NCI-H2227 treated with DMSO at 0.1 percent for 48 hours (cell line): ENCODE measurements at places on chromosomes 4 and X.

DNA sequence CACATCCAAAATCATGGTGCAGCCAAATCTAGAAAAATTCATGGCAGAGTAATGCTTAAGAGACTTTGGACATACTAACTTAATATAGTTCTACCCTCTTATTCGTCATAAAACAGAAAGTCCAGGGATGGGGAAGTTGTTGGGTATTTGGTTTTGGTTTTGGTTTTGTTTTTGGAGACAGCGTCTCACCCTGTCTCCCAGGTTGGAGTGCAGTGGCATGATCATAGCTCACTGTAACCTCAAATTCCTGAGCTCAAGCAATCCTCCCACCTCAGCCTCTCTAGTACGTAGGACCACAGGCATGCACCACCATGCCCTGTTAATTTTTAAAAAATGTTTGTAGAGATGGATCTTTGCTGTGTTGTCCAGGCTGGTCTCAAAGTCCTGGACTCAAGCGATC lies 271.8 kb upstream of the TENM3 start:
- DNase-seq: no peak

DNA sequence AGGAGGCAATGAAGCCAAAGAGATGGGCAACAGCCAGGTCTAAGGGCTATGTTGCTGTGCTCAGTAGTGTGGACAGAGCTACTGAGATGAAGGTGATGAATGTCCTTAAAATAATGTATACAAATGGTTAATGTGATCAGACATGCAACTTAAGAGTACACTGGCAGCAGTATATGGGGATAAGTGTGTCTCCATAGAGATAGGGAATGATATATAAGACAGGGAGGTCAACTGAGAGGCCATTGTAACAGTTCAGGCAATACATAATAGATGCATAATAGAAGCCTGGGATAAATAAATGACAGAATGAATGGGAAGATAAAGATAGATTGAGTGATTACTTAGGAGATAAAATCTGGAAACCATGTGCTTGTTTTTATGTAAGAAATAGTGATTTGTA lies 250.0 kb downstream of the CFAP299 start:
- no peak for DNase-seq

DNA sequence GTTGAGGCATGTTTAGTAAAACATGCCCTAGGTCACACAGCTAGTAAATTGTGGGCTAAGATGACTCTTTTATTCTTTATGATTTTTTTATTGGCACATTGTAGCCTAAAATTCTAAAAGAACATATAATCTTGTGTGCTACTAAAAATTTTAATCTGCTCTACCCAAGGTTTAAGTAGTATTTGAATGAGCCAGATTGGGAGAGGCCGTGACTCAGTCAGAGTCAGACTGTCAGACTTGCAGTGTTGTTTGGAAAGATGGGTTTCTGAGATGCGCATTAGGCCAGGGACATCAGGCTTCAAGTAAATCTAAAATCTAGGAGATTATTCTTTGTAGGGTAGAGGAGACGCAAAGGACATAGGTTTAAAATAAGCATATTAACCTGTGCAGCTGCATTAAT lies 30.7 kb upstream of the TMPRSS11E start:
- no peak for DNase-seq

- DNase-seq: no peak
Measured at GRCh38 chr4:75180790-75181776, 248.2 kb downstream of the PARM1 start.

- DNase-seq: no peak
Measured at GRCh38 chr4:110988722-110989121, 365.8 kb upstream of the PITX2 start.

- no peak for DNase-seq
Measured at GRCh38 chr4:173827707-173828106, 297.7 kb upstream of the HAND2 start.

GRCh38 chr4:181484396-181484795 lies 758.8 kb upstream of the TENM3 start:
- DNase-seq: no peak

GRCh38 chr4:48635310-48635709 lies 144.8 kb downstream of the FRYL start:
- no peak for DNase-seq

DNA sequence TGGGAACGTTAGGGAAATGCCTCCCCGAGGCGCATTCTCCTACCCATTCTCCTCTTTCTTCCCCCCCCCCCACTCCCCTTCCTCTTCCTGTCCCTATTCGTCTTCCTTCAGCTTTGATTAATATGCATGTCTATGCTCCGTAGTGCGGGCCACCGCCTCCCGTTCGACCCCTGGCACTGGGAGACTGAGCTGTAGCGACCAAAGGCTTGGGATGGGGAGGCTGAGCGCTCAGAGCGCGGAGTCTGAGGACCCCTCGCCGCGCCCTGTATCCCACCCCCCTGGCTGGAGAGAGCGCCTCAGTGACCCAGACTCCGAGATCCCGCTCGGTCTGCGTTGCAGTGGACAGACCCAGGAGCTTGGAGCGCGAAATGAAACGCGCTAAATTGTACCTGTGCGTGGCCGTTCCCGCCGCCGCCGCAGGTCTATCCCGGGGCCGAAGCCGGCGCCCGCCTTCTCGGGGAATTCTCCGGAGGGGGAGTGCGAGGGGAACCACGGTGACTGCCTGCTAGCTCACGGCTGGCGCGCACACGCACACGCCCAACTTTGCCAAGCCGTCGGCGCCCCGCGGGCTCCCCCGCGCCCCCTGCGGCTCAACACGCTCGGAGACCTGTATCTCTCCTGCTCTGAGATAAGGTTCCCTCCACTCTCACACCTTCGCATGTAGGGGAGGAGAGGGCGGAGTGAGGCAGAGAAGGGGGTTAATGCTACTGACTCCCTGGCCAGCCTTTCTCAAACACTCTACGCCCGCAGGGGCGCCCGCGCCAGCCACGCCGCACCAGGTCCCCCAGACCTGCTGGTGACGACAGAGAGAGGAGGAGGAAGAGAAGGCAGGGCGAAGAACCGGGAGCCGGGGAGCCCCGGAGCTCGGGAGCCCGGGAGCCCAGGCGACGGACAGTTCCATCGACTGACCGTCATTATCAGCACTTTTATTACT lies 1.5 kb upstream of the PTCHD1 start:
- DNase-seq: no peak

GRCh38 chrX:28988246-28988645 lies 401.0 kb downstream of the IL1RAPL1 start:
- DNase-seq: no peak

GRCh38 chrX:7132335-7133049 lies 15.0 kb upstream of the STS start:
- no peak for DNase-seq

- DNase-seq: no peak
Measured at GRCh38 chr4:171929477-171929876, 116.3 kb downstream of the GALNTL6 start.

DNA sequence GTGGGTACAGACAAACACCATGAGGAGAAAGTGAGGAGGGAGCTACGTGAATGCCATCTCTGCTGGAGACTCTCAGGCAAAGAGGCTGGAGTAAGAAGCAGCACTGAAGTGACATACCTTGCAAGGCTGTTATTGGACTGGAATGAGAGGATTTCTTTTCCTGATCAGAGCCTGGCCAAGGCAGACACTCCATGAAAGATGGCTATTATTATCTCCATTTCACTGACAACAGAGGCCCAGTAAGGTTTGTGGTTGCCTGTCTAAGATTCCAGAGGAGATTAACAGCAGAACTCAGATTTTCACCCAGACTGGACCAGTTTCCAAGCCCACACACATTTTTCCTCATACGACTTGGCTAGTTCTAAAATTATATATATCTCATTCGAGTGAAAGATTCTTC lies 162.0 kb upstream of the EOLA2 start:
- no peak for DNase-seq

DNA sequence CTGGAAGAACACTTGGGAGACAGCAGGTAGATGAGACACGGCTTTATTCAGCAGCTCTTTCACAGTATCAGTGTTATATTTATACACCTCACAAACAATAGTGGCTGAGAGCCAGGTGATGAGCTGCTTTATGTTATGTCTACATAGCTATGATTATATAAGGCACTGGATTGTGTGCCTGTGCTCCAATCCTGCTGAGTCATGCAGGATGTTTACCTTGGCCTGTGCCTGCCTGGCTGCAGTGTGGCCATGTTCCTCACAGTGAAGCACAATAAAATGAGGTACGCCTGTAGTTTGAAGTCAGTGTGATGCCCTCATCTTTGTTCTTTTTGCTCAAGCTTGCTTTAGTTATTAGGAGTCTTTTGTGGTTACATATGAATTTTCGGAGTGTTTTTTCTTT lies 31.3 kb downstream of the CXCL13 start:
- no peak for DNase-seq

DNA sequence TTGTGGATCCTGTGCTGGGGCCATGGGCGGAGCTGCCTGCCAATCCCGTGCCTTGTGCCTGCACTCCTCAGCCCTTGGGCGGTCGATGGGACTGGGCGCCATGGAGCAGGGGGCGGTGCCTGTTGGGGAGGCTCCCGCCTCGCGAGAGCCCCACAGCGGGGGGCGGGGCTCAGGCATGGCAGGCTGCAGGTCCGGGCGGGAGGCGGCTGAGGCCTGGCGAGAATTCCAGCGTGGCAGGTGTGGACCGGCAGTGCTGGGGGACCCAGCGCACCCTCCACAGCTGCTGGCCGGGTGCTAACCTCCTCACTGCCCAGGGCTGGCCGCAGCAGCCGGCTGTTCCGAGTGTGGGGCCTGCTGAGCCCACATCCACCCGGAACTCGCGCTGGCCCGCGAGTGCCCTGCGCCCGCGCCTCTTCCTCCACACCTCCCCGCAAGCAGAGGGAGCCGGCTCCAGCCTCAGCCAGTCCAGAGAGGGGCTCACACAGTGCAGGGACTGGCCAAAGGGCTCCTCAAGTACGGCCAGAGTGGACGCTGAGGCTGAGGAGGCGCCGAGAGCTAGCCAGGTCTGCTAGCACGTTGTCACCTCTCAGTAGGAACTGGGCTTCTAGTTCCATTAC lies 85.9 kb downstream of the GBA3 start:
- DNase-seq: no peak

DNA sequence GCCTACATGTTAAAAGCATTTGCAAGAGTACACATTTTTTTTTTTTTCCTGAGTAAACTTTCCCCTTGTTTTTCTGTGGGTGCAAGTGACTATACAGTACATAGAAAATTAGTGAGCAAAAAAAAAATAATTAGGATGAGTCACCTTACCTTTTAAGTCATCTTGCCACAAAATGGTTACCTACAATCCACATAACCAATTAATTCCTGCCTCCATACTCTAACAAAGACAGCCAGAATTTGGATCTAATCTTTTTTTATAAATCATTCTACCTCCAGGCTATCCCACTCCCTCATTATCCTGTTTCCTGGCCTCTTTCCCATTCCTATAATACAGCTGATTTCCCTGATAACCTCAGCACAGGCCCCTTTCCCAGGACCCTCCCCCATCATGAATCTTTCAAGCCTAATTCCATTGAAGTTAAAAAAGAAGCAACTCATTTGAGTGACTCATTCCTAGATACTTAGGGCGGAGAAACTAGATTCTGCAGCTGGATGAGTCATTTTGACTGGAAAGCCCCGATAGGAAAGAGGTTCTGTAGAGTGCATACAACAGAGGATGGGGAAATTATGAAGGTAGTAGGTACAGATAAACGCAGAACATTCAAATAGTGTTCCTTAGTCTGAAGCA lies 128.2 kb downstream of the C4orf51 start:
- DNase-seq: no peak

DNA sequence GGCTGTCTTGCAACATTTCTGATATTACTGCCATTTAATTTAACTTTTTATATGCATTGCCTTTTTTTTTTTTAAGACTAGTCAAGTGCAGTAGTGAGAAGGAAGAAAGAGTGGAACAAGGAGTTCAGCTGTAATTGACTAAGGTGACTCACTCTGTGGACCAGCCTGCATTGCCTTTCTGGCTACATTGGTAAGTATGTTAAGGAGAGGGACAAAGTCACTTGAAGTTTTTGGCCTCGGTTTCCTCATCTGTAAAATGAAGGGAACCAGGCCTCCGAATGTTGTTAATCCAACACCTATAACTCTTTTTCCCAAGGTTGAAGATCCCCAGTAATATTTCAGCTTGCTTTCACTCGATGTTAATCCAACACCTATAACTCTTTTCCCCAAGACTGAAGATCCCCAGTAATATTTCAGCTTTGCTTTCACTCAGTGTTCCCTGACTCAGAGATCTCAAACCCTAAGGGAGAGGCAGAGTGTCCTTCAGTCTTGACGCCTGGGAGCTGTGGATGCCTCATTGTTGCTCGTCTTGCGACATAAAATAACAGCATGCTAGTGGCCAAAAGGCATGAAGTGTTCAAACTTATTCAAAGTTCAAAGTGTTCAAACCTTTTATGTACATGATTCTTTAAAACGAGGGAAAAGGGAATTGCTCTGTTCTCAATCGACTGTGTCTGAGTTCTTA lies 102.0 kb downstream of the SORBS2 start:
- no peak for DNase-seq

DNA sequence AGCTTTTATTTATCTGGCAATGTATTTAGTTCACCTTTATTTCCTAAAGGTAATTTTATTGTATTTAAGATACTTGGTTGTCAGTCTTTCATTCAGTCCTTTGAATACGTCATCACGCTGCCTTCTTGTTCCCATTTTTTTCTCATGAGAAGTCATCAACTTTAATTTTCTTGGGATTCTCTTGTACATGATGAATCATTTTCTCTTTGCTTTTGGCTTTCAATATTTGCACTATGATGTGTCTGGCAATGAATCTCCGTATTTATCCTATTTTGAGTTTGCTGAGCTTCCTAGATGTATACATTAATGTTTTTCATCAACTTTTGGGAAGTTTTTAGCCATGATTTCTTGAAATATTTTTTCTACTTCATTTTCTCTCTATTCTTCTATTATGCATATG lies 28.4 kb downstream of the CLDN2 start:
- DNase-seq: no peak

- DNase-seq: no peak
Measured at GRCh38 chr4:149136951-149137620, 678.6 kb downstream of the IQCM start.
